Stimulated activated CD8-positive, alpha-beta memory T cell treated with anti-CD3 and anti-CD28 coated beads, Interleukin-7, amount 100 ng/mL, for 1 hour (primary cell): ENCODE measurements at places on chromosomes 2 and 18.

GRCh38 chr2:190497428-190497827 lies 37.1 kb downstream of the NEMP2 start:
- DNase-seq, result no peak

GRCh38 chr2:18900691-18901141 lies 311.3 kb upstream of the NT5C1B start:
- DNase-seq, result no peak

- no peak for DNase-seq
Observed at GRCh38 chr2:82224301-82224940, 1919.9 kb upstream of the LRRTM1 start.

- no peak for DNase-seq
Observed at GRCh38 chr2:44879269-44880124, 62.0 kb upstream of the SIX3 start.

DNA sequence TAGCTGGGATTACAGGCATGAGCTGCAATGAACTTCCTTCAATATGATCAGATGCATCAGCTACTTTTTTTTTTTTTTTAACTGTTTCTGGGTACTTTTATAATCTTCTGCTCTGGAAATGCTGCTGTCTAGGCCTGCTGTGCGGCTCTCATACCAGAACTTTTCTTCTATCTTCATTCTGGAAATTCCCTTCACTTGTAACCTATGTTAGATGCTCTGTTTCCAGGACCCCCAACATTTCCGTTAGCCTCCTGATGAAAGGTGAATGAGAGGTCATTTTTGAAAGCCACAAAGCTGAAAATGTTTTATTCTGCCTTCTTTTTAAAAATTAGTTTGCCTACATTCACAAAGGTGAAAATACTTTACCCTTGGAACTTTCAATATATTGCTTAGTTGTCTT lies 8.6 kb downstream of the AGFG1 start:
- no peak for DNase-seq

DNA sequence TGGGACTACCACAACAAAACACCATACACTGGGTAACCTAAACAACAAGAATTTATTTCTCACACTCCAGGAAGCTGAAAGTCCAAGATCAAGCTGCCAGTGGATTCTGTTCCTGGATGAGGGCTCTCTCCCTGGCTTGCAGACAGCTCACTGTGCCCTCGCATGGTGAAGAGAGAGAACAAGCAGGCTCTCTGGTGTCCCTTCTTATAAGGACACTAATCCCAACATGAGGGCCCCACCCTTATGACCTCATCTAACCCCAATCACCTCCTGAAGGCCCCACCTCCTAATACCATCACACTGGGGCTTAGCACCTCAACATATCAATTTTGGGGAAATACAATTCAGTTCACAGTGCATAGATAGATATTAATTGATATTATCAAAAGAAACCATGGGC lies 83.5 kb downstream of the BIN1 start:
- no peak for DNase-seq

GRCh38 chr2:223782629-223783028 lies 54.8 kb downstream of the AP1S3 start:
- no peak for DNase-seq

GRCh38 chr18:75131381-75132000 lies 77.4 kb downstream of the PTGR3 start:
- no peak for DNase-seq

DNA sequence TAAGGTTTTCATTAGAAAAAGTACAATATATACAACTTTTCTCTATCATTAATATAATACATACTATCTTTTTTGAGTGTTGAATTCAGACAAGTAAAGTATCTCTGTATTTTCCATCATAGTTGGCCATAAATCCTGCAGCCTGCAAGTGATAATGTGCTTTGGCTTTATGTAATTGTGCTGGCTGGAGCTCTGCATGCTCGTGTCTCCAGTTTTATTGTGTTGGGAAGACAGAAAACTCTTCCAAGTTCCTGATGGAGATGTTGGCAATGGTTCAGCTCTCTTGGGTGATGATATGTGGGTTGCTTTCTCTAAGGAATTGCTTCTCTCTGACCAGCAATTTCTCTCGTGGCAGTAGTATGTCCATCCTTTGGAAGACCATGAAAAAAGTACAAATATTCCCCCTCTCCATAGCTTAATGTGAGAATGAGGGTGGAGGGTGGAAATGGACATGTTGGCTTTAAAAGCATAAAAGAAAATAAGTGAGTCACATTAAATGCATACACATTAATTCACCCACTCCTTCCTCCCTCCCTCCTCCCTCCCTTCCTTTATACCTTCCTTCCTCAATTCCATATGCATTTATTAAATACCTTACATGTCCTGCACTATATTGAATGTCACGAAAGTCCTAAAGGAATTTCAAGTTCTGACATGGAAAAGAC lies 344.2 kb downstream of the MTX2 start:
- no peak for DNase-seq

- no peak for DNase-seq
Observed at GRCh38 chr2:69544951-69545350, 98.6 kb downstream of the AAK1 start.

DNA sequence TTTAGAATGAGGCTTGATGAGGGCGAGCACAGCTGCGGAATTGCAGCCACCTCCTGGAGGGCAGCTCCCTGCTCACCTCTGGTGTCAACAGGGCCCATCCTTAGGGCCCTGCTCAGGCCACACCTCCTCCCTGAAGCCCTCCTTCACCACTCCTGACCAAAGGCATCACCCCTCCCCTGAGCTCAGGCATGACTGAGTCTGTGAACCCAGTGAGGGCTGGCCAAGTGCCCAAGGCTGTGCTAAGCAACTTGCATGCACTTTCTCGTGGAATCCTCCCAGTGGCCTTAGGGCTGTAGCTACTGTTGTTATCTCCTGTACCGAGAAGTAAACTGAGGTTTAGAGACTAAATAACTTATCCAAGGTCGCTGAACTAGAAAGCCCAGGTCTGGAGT lies 101.7 kb downstream of the KLHL29 start:
- no peak for DNase-seq

DNA sequence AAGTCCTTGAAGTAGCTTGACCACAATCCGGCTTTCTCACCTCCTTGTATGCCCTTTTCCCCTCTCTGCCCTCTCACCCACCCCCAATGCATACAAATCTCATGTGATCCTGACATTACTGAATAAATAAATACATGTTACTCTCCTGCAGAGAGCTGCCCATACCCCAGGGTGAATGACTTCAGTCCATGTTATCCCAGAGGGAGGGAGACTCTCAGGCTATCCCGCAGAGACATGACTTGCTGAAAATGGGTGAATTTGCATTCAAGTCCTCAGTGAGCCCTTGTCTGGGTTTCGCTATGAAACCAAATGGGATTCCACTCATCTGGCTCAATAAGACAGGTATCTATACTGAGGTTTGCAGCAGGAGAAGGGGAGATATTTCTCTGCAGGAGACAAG lies 168.5 kb downstream of the FHOD3 start:
- no peak for DNase-seq

DNA sequence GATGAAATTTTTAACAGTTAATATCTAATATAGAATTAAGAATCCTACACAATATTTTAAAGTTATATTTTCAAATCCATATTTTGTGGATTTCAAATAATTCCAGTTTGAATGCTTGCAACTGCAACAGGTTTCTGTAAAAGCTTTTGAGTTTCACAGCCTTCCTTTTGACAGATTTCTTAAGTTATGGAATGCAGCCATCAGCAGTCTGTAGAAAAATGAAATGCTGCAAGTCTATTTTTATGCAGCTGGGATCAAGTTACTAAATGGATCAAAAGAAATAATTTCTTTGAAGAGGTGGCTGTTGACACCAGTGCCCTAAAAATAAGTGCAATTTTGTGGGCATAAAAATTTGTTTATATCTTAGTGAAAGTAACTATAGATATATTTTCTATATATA lies 657.2 kb downstream of the NRXN1 start:
- no peak for DNase-seq

GRCh38 chr18:3910512-3910911 lies 460.5 kb downstream of the TGIF1 start:
- DNase-seq, result no peak

DNA sequence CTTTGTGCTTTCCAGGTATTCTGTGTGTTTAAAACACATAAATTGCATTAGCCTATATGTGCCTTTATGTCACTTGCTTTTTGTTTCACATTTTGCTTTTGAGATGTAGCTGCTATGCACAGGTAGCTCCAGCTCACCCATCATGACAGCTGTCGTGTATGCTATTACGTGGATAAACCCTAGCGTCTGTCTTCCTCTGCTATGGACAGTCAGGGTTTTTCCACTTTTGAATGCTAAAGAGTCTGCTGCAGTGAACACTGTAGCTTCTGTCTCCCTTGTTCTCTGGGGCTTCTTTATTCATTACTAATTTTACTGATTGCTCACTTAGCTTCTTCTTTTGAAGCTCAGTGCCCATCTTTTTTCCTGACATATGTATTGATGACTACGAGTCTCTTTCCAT lies 24.7 kb upstream of the MBP start:
- no peak for DNase-seq

- no peak for DNase-seq
Observed at GRCh38 chr2:28652217-28652616, 99.4 kb upstream of the PPP1CB start.

DNA sequence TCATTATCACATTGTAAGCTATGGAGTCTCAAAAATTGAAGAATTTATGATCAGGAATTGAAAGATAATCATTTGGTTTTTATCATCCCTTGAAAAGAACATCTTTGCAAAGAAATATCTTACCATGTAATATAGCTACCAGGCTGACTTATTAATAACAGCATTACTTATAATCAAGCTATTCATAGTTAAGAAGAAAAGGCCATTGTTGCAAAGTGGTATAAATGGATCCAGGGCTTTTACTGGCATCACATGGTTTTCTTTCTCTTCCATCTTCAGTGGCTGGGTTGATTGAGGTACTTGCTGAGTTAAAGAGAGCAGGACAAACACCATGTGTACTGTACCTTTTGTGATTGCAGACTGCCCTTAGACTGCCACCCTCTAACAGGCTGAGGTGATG lies 39.6 kb downstream of the MFSD6 start:
- DNase-seq, result no peak

- DNase-seq, result no peak
Observed at GRCh38 chr2:160507464-160507863, 13.9 kb upstream of the RBMS1 start.

- DNase-seq, result no peak
Observed at GRCh38 chr18:61222206-61222605, 111.0 kb upstream of the CDH20 start.

- no peak for DNase-seq
Observed at GRCh38 chr18:7191736-7192135, 39.2 kb upstream of the LRRC30 start.

DNA sequence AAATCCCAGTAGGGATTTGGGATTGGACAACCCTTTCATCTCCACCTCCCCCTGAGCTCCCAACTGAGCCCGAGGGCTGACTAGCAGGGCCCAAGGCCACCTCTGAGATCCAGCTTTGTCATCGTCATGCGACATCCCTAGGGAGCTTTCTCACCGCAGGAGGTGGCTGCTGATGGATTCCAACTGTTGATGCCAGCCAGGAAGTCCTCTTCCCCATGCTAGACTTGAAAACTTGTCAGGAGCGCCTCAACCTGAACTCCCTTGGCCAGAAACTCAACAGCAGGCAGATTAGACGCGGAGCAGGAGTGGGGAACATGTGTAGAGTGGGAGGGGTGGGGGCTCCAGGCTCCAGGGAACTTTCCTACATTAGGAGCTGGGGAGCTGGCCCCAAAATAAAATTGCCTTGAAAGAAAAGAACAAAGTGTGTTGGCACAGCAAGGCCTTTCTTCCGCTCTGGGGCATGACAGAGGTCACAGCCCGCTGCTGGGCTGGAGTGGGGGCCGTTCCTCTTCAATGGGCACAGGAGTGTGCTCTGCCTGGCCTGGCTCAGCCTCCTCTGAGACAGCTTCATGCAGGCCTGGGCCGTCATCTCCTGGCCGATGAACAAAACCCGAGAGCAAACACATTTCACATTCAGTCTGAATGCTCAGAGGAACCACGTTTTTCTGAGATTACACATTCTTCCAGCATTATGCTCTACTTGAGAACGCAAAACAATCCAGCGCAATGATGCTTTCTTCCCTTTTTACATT lies 34.5 kb downstream of the EMILIN2 start:
- no peak for DNase-seq

DNA sequence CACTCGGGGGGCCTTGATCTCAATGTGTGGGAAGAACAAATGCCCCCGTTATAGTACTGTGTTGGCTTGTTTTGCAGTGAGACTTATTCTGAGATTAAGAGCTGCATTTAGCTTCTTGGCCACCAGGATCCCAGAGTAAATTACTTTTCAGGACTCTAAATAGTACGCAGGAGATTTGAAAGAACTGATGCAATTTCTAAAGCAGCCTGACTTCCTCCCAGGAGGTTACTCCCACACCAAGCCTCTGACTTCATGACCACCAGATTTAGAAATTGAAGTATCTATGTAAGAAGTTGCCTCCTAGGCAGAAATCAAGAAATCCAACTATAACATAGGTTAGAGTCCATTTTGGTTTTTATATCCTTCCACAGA lies 67.0 kb downstream of the FEZ2 start:
- DNase-seq, result no peak

DNA sequence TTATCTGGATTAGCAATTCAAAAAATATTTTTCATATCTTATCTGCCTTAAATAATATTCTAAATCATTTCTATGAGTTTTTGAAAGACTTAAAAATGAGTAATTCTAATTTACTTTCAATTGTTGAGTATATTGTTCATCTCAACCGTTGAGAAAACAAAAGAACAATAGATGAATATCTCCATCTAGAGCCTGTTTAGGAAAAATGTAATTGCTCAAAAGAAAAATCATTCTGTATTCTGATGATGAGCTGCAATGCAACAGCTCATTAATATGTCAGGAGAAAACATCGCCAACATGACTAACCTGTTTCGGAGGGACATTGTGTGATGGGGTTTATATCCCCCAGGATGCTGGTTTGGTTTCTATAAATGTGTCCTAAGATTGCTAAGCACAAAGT lies 417.6 kb downstream of the SUCLG1 start:
- no peak for DNase-seq

- no peak for DNase-seq
Observed at GRCh38 chr2:167355821-167356220, 467.5 kb downstream of the XIRP2 start.

DNA sequence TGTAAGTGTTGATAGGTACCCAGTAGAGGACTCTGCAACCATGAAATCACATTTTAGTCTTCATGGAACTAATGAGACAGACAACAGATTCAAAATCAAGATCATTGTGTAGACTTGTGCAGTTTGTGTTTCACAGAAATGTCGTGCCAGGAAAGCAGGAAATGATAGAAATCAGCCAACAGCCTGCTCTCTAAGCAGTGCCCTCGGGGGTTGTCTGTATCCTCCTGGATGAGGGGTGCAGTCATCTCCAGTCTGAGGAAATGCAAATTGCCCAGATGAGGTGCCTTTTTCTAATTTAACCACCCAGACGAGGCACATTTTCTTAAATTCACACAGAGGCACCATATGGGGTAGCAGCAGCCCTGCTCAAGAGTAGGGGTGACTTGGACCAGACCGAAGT lies 663.1 kb downstream of the XIRP2 start:
- DNase-seq, result no peak

DNA sequence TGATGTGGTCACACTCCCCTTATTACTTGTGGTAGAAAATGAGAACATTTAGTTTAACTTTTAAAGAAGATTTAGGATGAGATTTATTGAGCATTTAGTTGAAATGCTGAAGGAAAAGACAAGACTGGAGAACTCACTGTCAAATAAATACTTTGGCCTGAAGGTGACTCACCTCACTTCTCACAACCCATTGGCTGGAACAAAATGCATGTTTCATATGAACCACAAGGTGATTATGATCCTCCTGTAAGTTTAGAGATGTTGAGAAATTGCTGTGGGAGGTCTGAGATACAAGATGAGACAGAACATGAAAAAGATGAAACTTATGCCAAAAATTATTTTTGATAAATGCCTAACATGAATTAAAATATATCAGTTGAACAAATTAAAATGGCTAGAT lies 1004.5 kb downstream of the SOCS6 start:
- DNase-seq, result no peak
